ENCODE measurements at places on chromosomes 7 and 10.
A peak's percentile ranks its signal among the peaks of the same experiment; 100 is the strongest.

GRCh38 chr7:39733881-39734632 is 110.7 kb downstream of the RALA start:
- no peak for DNase-seq

DNA sequence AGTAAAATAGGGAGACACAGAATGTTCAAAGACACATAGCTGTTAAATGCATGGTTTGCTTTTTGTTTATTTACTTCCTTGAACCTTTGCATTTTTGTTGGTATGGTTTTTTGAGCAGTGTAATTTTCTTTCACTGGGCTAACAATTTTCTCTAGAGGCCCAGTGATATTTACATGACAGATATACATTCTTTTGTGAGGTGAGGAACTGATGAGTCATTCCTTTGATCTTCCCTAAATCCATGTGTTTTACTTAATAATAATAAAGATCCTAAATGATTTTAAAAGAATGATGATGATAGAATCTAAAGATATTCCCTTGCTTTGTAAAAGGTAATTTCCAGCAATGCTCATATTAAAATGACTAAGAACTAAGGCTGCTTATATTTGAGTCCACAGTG is 188.5 kb upstream of the ANK3 start:
- DNase-seq, result no peak

DNA sequence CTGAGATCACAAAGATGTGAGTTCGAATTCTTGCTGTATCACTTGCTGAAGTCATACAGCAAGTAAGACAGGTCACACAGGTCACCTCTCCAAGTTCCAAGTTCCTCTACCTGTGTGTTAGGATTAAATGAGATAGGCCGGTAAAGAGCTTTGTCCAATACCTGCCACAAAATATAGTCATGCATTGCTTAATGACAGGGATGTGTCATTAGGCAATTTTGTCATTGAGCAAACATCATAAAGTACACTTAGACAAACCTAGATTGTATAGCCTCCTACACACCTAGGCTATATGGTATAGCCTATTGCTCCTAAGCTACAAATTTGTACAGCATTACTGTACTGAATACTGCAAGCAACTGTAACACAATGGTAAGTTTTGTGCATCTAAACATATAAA is 469.4 kb downstream of the KCNMA1 start:
- DNase-seq, result no peak

DNA sequence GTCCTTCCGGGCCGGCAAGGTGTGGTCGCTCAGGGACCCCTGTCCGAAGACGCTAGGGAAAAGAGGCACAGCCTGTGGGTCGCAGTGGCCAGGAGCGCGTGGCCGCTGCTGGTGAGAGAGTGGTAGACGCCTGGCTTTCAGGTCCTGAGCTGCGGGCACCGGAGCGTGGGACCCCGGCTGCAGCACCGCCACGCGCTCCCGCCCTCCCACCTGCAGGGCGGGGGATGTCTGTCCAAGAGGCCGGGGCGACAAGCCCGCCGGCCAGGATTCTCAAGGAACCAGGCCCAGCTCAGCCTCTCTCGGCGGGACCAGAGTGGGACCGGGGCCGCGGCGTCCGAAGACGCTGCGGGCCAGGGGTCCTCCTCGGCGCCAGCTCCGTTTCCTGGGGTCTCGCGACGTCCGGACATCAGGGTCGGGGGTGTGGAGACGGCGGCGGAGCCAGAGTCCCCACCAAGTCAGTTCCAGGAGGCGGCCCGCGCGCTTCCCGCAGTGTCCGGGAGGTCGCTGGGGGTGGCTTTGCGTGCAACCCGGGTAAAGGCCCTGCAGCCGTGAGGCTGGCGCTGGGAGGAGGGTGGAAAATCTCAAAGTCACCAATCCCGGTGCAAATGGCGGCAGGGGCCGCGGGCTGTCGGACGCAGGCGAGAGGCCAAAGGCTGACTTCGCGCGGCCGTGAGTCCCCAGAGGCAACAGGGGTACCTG is 5.5 kb downstream of the ZNF503 start:
- DNase-seq, result no peak

GRCh38 chr10:15460661-15461060 is 89.6 kb upstream of the FAM171A1 start:
- DNase-seq, result no peak

- no peak for DNase-seq
Measured at GRCh38 chr7:156778201-156778600, 114.8 kb downstream of the LMBR1 start.

GRCh38 chr7:44565097-44565794 is 8.5 kb downstream of the DDX56 start:
- peak; percentile 47 for DNase-seq

- no peak for DNase-seq
Measured at GRCh38 chr7:111409714-111410422, 152.4 kb downstream of the IMMP2L start.

- DNase-seq, result no peak
Measured at GRCh38 chr10:69965086-69965485, 87.6 kb upstream of the MACROH2A2 start.

GRCh38 chr7:143384148-143384547 is 3.0 kb downstream of the ZYX start:
- DNase-seq, result no peak

- no peak for DNase-seq
Measured at GRCh38 chr10:124990671-124991625, 49.0 kb downstream of the ZRANB1 start.

GRCh38 chr7:57178768-57179139 is 46.5 kb upstream of the ZNF479 start:
- DNase-seq, result no peak

- DNase-seq, result no peak
Measured at GRCh38 chr10:131744346-131744745, 156.5 kb upstream of the PPP2R2D start.

DNA sequence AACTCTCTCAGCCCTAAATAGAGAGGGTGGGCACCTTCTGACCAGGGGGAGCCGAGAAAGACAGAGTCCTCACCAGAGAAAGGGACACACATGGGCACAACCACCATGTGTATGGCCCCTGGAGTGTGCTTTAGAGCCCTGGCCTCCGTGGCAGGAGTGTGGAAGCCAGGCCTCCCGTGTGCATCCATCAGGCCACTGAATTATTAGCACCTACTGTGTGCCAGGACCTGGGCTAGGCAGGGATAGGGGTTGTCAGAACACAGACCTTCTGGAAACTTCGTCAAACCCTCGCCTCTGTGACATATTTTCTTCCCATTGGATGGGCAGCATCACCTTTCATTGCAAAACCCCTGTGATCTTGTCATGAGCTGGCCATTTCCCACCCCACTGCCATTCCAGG is 78.5 kb downstream of the ZMIZ1 start:
- DNase-seq, result no peak

DNA sequence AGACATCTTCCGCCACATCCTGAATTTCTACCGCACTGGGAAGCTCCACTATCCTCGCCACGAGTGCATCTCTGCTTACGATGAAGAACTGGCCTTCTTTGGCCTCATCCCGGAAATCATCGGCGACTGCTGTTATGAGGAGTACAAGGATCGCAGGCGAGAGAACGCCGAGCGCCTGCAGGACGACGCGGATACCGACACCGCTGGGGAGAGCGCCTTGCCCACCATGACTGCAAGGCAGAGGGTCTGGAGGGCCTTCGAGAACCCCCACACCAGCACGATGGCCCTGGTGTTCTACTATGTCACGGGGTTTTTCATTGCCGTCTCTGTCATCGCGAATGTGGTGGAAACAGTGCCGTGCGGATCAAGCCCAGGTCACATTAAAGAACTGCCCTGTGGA is 1.9 kb downstream of the KCND2 start:
- no peak for DNase-seq

- DNase-seq, result no peak
Measured at GRCh38 chr10:4074545-4075407, 289.8 kb upstream of the KLF6 start.

DNA sequence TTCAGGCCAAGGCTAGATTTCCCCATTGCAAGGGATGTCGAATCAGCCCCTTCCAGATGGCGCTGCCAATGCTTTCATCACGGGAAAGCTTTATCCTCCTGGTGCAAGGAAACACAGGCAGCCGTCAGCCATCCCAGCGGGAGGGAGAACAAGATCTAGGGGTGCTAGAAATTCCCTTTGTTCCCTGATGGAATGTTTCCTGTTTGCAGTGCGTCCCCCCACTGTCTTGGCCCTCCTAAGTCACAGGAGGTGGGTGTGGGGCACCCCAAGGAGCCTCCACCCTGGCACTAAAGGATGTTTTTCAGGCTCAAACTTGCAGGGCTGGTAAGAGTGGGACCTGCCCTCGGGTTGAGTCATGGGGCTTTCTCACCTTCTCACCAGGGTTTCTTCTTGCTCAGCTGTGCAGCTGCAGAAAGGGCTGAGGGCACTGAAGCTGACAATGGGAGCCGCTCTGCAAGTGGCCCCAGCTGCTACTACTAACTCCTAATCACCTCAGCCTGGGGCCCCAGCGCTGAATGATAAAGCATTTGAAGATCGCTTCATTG is 103.6 kb downstream of the PRPF18 start:
- no peak for DNase-seq

GRCh38 chr7:106729720-106730385 is 68.9 kb upstream of the CCDC71L start:
- no peak for DNase-seq

GRCh38 chr7:46152696-46153095 is 231.6 kb upstream of the IGFBP3 start:
- no peak for DNase-seq

DNA sequence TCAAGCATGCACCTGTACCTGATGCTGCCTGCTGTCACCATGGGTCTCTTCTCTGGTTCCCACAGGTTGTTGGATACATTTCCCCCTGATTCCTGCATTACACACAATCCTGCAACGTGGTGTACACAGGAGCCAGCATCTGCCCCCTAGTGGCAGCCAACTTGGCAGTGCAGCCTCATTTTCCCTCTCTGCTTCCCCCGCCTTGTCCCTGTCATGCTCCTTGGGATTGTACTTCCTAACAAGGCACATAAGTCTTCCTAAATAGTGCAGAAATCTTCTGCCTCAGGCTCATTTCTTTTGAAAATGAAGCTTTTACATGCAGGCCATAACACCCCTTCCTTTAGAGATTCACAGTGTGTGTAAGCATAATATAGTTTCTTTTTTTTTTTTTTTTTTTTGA is 387.5 kb downstream of the CCSER2 start:
- no peak for DNase-seq

DNA sequence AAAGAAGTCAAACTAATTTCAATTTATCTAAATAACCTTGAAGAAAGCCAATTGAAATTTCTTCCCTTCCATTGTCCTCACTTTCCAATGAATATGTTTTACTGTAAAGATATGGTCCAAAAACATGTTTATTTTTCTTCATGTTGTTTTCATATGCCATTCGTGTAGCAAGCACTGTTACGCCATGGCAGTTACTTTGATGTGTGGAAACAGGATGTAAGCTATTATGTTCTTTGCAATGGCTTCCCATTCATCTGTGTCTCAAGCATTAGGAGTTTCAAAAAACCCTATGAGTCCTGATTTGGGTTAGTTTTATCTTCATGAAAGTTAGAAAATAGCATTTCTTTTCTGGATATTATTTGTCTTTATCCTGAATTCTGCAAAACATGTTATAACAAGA is 31.0 kb downstream of the GPR141 start:
- DNase-seq, result no peak

- DNase-seq, result no peak
Measured at GRCh38 chr7:117188949-117189592, 133.8 kb downstream of the WNT2 start.

DNA sequence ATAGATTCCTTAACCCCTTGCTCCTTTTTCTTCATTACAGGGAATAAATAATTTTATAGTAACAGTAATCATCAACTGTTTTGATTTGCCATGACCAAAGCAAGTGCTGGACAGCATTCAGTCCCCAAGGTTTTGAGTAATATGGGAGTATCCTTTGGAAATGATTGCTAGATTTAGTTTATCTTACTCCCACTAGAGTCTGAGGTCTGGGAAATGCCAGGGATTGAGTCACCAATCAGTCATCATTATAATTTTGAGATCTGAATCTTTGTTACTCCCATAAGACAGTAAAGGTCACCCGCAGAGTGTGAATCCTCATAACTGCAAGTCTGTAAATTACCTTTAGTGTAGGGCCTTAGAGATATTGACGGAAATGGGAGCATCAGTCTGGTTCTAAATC is 133.7 kb upstream of the SEMA3E start:
- DNase-seq, result no peak

- no peak for DNase-seq
Measured at GRCh38 chr7:66877577-66878300, 43.3 kb upstream of the TMEM248 start.

DNA sequence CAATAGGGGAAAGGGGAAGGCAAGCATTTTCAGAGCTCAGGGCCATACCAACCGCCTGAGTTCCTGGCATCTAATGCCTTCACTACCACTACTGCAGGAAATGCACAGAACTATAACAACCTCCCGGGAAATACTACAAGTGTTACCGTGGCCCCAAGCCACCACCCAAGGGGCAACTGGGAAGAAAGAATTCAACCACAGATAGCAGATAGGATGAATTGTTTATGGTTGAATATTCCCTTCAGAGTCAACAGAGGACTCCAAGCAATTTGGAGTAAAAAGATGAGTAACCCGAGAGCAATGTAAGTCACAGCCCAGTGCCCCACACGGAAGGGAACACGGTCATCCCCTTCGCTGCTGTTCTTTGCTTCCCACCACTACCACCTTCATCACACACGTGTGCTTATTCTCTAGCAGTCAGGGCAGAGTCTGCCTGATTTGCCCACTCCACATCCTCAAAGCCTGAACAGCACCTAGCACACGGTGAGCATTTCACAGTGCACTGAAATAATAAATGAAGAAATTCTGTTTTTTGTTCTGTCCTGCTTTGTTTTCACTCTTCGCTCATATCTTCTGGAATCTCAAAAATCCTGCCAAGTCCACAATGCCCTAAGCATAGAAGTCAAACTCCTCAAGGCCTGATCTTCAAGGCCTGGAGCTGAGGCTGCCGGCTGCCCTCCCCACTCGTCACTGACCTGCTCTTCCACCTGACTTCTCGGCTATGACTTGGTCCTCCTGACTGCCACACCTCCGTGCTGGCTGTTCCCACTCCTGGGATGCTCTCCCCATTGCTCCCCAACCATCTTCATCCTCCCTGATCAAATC is 221.1 kb downstream of the KCNMA1 start:
- no peak for DNase-seq

DNA sequence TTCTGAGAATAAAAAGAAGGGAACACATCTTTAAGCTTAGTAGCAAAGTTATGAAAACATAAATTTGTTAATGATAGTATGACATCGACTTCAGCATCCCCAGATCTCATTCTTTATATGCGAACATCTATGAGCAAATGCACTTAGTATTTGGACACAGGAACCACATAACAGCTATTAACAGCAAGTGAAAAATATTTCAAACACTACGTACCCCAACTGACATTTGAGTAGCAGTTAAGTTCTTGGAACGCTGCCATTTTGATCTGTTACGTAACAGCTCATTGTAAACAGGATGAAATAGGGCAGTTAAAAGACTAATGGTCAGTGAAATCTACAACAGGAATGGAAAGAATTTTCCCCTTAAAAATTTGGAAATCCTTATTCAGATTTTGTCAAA is 428.9 kb downstream of the TNS3 start:
- DNase-seq, result no peak

- DNase-seq, result no peak
Measured at GRCh38 chr7:79285756-79286155, 167.7 kb downstream of the MAGI2 start.

DNA sequence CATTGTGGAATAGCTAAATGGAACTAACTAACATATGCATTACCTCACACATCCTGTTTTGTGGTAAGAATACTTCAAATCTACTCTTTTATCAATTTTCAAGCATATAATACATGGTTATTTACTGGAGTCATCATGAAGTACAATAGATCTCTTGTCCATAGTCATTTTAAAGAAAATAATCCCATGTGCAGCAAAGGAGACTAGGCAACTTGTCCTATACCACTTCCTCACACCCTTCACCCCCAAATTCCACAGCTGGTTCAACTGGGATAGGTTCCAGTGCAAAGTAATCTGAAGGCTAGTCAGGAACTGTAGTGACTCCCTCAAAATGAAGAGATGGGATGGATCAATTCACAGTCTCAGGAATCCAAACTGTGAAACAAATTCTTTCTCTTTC is 176.1 kb downstream of the SGMS1 start:
- DNase-seq, result no peak

Data from stimulated activated CD8-positive, alpha-beta memory T cell treated with anti-CD3 and anti-CD28 coated beads, Interleukin-4, amount 100 ng/mL, for 24 hours (primary cell).